ENCODE measurements at places on chromosomes 4 and X.

GRCh38 chrX:103467156-103467555 is 52.1 kb downstream of the RAB40A start:
- DNase-seq = no peak

GRCh38 chr4:152458801-152459302 is 77.0 kb downstream of the FBXW7 start:
- DNase-seq = peak; percentile 42

DNA sequence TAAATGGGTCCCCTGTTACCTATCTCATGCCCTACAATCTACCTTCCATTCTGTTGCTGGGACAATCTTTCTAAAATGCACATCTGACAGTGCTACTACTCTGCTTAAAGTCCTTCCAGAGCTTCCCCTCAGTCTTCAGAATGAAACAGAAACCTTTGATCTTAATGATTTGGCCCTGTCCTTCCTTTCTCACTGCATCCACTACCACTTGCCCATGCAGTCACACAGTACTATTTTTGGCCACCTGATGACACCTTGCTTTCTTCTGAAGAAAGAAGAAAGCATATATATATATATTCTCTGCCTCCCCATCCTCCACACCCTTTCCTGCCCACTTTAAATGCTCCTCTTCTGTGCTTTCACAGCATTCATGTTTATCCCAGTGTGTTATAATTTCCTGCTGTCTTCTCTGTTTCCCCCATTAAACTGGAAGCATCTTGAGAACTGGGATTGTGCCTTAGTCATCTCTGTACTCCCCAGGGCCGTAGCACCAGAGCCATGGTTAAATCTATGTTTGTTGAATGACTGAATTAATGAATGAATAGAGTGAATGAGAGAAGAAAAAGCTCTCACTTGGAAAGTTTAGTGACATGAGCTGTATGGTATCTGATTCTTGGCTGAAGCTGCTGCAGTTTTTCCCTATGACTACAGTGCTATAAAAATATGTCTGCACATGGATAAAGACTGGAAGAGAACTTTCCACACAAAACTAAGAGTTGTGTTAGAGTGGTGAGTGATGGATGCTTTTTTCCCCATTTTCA is 56.2 kb downstream of the RTL9 start:
- DNase-seq = no peak

DNA sequence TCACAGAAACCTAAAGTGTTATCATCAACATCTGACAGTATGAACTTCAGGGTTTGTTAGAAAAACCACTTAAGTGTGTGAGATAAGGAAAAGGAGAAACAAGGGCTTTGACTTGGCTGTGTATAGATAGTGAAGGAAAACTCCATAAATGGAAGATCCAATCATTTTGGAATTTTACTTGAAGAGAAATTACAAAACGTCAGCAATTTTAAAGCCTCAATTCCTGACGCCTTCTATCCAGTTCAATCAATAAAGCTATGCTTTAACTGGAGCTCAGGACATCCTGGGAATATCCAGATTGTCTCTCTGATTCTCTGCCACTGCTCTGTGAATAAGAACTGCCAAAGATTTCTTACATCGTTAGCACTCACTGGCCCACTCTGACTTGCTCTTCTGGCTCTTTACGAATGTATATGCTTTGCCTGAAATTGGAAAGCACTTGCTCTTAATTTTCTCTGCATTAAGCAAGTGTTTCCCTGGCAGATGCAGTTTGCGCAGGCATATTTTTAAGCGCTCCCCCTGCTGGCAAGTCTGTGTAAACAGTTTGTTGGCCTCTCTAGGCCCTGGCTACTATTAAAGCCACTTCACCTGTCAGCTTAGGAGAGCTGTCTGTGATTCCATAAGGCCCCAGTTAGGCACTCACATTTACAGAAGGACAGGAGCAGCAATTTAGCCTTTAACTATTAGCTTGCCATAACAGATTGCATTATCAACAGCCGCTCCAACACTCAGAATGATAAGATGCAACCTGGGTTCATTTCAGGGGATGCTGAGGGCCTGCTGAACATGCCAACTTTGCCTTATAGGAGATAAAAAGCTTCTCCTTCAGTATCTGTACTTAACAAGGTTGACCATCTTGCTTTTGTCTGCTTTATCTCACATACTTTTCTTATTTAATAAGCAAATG is 251.4 kb upstream of the DDX53 start:
- DNase-seq = no peak

DNA sequence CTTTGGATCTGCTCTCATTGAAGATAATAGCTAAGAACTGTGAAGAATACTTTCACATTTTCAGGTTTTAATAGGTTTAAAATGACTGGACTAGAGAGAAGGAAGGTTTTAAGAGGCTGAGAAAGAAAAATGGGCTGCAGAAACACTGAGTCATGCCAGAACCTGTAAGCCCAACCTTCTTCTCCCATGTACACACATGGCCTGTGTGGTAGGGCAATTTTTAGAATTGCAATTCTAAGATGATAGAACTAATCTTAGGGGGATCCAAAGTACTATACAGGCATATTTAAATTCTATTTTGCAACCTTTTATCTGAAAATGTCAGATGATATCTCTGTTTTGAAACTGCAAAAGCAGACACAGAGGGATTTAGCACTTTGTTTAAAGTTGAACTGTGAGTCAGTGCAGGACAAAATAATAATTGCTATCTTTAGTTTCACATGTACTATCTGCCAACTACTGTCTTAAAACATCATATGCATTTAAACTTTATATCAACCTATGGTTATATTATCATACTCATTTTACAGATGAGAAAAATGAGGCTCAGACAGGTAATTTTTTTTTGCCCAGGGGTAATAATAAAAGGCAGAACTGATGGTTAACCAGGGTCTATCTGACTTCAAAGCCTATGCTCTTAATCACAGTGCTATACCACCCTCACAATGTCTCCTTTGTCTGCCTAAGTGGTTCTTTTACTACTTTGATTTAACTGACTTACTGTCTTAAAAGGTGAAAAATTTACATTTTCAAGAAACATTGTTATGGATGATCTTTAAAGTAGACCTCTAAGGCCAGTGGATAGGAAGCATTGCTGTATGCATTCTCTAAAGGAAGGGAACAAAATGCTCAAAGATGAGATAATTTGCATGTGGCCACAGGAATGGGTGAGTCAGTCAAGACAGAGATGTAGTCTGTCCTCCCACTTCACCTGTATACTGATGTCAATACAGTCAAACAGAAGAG is 4.3 kb downstream of the TMPRSS11E start:
- DNase-seq = no peak

- no peak for DNase-seq
Measured at GRCh38 chr4:147923381-147923780, 191.5 kb downstream of the ARHGAP10 start.

DNA sequence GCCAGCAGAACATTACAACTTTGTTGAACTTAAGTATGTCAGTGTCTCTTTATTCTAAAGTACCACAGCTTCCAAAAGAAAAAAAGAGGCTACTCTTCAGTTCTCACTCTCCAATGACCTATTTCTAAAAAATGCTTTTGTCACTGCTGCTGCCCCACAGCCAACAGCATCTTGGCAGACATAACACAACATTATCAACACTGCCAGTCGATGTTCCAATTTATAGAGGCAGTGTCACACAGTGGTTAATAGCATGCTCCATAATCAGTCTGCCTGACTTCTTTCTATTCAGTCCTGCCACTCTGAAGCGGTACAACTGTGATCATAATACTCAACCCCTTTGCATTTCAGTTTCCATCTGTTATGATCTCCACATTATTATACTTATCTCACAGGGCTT is 69.2 kb downstream of the PLS3 start:
- DNase-seq = no peak

DNA sequence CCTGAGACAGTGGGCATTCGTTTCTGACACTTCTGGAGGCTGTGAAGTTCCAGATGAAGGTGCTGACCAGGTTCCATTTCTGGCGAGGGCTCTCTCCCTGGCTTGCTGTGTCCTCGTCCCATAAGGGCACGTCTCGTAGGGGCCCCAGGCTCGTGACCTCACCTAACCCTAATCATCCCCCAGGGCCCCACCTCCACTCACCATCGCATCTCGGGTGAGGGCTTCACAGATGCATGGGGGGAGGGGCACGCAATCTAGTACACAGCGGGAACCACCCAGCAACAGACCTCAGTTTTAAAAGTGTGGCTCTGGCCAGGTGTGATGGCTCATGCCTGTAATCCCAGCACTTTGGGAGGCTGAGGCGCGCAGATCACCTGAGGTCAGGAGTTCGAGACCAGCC is 22.1 kb downstream of the PDE6B start:
- DNase-seq = no peak

- DNase-seq = no peak
Measured at GRCh38 chrX:71540801-71541200, 7.9 kb downstream of the OGT start.

DNA sequence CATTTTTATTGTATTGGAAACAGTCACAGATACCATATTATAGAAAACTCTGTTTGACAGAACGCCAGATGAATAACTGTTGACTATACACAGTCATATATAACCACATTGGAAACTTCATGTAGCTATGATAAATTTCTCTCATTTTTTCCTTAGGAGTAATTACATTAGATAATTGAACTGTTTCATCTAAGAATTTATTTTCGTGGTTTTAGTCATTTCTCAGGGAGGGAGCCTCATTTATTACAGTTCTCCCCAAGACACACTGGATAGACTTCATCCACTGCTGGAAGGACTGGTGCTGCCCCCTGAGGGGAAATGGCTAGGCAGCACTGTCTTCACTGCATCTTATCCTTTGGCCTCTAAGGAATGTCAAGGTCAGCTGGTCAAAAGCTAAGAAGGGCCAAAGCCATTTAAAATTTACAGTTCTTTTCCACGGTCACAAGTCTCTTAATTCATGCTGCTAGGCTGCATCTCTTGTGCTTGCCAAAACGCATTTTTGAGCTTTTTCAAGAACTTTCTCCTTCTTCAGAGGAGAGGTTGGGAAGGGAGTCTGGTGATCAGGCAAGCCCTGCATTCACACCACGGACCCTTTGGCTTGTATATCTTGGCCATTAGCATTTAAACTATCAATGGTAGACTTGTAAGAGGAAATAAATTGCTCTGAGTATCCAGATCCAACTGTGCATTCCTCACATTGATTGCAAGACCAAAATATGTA is 145.1 kb downstream of the CBR4 start:
- no peak for DNase-seq

GRCh38 chr4:165926307-165926706 is 53.3 kb downstream of the TLL1 start:
- no peak for DNase-seq

GRCh38 chr4:58590722-58591121 is 1480.5 kb upstream of the IGFBP7 start:
- DNase-seq = no peak

GRCh38 chr4:146787731-146788130 is 149.0 kb downstream of the POU4F2 start:
- no peak for DNase-seq

DNA sequence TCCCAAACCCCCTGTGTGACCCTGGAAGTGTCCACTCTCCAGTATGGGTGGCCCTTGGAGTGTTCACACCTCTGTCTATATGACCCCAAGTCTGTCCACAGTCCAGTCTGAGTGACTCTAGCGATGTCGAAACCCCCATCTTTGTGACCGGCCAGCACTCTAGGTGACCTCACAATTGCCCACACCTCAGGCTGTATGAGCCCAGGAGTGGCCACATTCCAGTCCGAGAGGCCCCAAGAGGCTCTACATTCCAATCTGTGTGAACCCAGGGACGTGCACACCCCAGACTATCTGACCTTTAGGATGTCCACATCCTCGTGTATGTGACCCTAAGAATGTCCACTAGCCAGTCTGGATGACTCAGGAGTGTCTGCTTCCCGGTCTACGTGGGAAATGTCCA is 7.3 kb upstream of the GLOD5 start:
- no peak for DNase-seq

DNA sequence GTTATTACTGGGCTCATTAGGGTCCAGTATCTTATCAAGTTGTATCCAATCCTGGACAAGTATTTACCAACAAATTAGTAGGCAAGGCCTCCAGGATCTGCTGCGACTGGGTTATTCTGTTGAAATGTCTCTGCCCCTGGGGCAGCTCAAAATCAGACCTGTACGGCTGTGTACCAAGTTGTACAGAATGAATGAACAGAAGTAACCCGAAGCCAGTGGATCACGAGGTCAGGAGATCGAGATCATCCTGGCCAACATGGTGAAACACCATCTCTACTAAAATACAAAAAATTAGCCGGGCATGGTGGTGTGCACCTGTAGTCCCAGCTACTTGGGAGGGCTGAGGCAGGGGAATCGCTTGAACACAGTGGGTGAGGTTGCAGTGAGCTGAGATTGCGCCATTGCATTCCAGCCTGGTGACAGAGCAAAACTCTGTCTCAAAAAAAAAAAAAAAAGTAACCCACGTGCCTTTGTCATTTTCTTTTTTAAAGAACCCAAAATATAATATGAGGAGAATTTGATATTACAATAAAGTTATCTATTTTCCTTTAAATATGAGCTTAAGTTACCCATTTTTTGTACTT is 127.3 kb downstream of the CBR4 start:
- no peak for DNase-seq

GRCh38 chrX:13569479-13570260 is at the start of gene EGFL6:
TSS of gene EGFL6 (plus strand) at chrX:13569601. CDS start at chrX:13569862, 261 bp downstream.
- no peak for DNase-seq

DNA sequence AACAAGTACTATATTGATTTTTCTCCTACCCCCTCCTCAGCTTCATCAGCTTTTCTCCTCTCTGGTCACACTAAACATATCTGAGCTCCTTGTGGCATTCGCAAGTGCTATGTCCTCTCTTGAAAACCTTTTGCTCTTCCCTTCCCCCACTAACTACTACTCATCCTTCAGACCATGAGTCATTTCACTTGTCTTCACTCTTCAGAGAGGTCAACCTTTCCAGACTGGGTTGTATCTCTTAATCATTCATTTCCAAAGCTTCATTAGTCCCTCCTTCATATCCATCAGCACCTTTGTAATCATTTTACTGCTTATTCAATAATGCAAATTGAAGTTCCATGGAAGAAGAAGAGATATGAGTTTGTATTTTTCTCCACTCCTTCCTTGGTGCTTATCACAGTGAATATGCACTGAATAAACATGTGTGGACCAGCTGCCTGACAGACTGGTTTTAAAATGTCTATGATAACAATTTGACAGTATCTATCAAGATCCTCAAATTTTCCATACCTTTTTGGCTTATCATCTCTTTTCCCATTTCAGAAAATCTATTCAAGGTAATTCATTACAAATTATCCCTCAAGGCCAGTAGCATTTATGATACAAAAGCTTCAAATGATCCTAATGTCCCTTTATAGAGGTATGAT is 28.4 kb downstream of the DDX60L start:
- DNase-seq = peak; percentile 66

- no peak for DNase-seq
Measured at GRCh38 chrX:750263-750662, 119.7 kb downstream of the SHOX start.

GRCh38 chrX:72687396-72687795 is 26.7 kb downstream of the PHKA1 start:
- DNase-seq = no peak

DNA sequence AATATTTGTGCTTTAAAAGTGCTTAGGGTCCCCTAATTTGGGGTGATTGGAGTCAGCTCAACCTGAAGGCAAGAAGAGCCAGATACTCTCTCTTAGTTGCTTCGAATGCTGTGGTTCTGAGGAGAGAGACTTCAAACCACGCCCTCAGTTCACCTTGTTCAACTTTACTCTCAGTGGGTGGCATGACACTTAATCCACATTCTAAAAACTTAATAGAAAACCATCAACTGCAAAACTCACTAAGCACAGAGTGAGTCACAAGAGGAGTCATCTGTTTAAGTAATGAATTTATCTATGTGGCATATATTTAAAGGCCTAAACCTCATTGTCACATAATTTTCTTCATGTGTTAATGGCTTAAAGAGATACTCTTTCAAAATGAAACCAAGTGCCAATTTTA is 99.5 kb upstream of the SLC4A4 start:
- no peak for DNase-seq

All from bone marrow (tissue), 2 donors.